Left ventricle myocardium inferior (tissue), 1 donor: ENCODE measurements at places on chromosomes 7 and 10. TPM values are rescaled to one million over a fixed set of nuclear protein-coding genes. Genes with fewer than 3 reads are reported as not detected.
A peak's percentile ranks its signal among the peaks of the same experiment; 100 is the strongest.

DNA sequence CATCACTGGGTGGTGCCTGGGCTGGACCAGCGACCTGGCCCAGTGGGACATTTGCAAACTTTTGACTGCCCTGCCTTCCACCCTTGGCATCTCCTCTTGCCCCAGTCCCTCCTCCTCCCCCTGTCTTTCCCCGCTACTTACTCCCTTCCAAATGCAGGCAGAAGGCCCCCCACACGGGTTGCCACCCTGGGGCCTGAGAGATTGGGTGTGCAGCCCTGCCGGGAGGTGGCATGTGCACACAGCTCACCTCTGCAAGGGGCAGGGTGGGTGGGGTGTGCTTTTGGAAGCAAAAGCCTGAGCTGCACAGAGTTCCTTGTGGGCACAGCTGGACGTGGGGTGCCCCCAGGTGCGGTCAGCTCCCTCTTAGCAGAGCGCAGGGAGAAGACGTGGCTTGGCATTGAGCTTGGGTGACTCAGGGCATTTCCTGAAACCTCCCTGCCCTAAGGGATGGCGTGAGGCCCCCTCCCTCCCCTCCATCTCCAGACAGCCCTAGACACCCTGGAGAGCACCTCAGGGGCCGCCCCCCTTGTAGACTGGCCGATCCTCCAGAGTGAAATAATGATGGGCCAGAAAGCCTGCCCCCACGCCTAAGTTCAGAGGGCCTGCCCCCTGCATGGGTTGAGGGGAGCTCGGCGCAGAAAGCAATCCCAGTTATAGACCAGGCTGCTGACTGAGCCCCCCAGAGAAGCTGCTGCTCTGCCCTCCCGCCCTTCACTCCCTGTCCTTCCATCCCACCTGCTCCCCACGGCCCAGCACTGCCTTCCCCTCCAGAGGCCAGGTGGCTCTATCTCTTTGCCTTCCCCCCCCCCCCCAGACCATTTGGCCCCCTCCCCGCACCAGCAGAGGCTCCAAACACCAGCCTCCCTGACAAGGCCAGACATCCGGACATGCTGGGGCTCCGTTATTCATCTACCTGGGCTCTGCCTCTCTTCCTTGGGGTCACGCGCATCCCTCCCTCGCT, 2.3 kb upstream of the SHH start:
- H3K27ac ChIP-seq: no peak overlapping the region
- peaks cover 99% of the 10 kb centered on the region for H3K27me3 ChIP-seq
- H3K4me1 ChIP-seq: peaks cover 19% of the 10 kb centered on the region
- DNase-seq: no peak

DNA sequence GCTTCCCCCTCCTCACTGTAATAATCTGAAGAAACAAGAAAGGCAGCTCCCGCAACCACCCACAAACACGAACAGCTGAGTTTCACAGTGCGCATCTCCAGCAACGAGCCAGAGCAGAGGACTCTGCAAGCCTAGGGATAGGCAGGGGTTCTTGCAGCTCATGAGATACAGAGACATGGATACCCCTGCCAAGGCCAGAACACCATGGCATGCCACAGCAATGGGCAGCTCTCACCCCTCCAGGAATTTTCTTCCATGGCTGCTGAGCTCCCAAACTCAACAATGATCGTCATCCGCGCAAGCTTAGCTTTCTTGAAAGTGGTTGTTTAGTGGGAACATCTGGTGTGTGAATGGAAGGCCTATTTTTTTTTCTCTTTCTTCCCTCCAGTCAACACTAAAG, 637.3 kb downstream of the SORCS3 start:
- H3K4me3 ChIP-seq: no peak overlapping the region
- H3K27me3 ChIP-seq: no peaks in the 10 kb centered on the region
- H3K36me3 ChIP-seq: no peaks in the 10 kb centered on the region
- H3K4me1 ChIP-seq: no peaks in the 10 kb centered on the region
- no peak for DNase-seq

DNA sequence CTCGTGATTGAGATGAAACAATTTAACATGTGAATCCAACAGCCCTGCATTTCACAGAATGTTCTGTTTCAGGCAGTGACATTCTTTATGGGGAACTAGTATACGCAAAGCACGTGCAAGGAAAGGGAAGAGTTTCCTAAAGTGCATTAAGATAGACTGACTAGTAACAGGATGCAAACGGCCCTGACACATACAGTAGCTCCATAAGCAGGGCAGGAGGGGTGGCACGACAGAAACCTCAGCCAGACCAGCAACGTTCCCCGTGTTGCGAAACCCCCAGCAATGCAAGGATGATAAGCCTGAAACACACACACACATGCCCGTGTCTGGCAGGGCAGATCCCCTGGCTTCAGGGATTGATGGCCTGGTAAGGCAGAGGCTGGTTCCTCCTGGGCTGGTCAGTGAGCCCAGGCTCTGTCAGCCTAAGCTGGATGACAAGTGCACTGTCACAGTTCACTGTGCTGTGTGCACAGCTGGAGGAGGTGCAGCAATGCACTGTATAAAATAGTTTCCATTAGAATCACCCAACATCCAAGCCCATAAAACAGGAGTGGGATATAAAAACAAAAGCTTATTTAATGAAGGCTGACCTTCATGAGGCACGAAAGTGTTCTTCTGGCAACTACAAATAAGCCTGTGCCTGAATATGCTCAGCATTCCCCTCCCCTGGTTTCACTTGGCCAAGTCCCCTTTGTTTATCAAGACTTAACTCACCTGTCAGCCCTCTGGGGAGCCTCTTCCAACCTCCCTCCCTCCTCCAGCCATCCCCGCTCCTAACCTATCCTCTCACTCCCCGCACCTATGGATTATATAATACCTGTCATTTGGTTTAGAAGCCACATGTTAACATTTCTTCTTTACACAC, 88.8 kb downstream of the GSAP start:
- DNase-seq: peak; percentile 47
- H3K27me3 ChIP-seq: no peaks in the 10 kb centered on the region
- no peak overlapping the region for H3K4me3 ChIP-seq

DNA sequence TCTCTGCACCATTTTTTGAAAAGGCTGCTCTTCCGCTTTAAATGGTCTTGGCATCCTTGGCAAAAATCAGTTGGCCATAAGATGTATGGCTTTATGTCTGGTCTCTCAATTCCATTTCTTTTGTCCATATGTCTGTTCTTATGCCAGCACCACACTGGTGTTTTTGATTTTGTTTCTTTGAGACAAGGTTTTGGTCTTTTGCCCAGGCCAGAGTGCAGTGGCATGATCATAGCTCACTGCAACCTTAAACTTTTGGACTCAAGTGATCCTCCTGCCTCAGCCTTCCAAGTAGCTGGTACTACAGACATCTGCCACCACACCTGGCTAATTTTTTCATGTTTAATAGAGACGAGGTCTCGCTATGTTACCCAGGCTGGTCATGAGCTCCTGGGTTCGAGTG, 48.5 kb downstream of the ANLN start:
- no peak overlapping the region for H3K4me3 ChIP-seq
- H3K36me3 ChIP-seq: no peaks in the 10 kb centered on the region
- no peaks in the 10 kb centered on the region for H3K27me3 ChIP-seq

GRCh38 chr10:16493884-16494536, 27.7 kb downstream of the C1QL3 start:
- H3K27me3 ChIP-seq: no peaks in the 10 kb centered on the region
- H3K4me3 ChIP-seq: no peak overlapping the region
- no peaks in the 10 kb centered on the region for H3K36me3 ChIP-seq
- no peak for DNase-seq
- H3K27ac ChIP-seq: no peak overlapping the region
- peaks cover 20% of the 10 kb centered on the region for H3K4me1 ChIP-seq

GRCh38 chr10:133489816-133490588, 36.3 kb downstream of the SCART1 start:
- no peaks in the 10 kb centered on the region for H3K4me1 ChIP-seq
- no peaks in the 10 kb centered on the region for H3K27me3 ChIP-seq
- no peak overlapping the region for H3K27ac ChIP-seq
- DNase-seq: no peak

- H3K4me1 ChIP-seq: peaks cover 5% of the 10 kb centered on the region
- no peak overlapping the region for H3K4me3 ChIP-seq
- no peaks in the 10 kb centered on the region for H3K27me3 ChIP-seq
- peaks cover 50% of the 10 kb centered on the region for H3K36me3 ChIP-seq
- no peak for DNase-seq
These were observed 54.9 kb downstream of the AKAP9 start for GRCh38 chr7:91995391-91996105.

DNA sequence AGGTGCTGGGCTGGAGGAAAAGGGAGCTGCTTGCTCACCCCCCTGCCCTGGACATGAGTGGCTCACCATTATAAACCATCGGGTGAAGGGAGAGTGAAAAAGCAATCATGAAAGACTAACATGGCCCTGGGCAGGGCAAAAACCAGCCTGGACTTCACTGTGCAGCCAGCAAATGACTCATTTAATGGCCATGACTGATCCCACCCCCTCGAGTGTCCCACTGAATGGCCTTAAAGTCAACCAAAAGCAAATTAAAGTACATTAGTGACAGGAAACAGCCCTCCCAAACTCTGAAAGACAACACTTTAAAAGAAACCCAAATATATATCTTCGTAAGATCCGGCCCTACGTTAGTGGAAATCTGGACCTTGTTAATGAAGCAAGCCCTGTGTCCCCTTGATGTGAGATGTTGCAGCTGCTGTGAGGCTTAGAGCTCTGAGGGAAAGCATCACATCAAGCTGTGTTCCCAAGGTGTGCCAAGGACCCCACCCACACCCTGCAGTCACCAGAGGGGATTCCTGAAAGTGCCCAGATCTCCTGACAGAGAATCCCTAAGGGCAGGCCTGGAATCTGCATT, 31.2 kb downstream of the ADCYAP1R1 start:
- H3K4me1 ChIP-seq: peaks cover 23% of the 10 kb centered on the region
- no peaks in the 10 kb centered on the region for H3K36me3 ChIP-seq
- H3K27me3 ChIP-seq: peaks cover 33% of the 10 kb centered on the region
- peak overlapping the region; percentile 73 for H3K27ac ChIP-seq

Gene OR9A2
- total RNA-seq: not detected

Gene RAPGEF5
- 16.5 TPM for total RNA-seq

Gene FOXI2
- 0.08 TPM for total RNA-seq

Gene RPEL1
- total RNA-seq: not detected
